ENCODE measurements at places on chromosomes 11 and 22.

DNA sequence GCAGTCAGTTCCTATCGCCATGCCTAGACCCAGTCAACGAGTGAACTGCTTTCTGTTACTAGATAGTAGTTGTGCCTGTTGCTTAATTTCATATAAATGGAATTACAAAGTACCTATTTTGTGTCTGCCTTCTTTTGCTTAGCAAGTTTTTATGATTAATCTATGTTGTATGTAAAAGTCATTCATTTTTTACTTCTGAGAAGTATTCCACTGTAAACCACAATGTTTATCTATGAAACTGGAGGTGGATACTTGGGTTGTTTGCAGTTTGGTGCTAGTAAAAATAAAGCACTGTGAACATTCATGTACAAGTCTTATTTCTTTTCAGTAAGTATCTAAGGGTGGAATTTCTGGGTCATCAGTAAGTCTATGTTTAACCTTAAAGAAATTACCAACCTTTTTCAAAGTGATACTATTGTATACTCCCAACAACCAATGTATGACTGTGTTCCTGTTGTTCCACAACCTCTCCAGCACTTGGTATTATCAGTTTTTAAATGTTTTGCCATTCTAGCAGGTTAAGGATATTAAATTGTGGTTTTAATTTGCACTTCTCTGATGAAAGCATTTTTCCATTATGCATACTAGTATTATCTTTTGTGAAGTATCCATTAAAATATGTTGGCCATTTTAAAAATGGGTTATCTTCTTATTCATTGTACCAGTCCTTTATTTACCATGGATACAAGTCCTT is 68.2 kb downstream of the DNAJC24 start:
- no peak for DNase-seq

GRCh38 chr11:86910592-86910991 is 44.6 kb downstream of the FZD4 start:
- DNase-seq, result peak; percentile 8

DNA sequence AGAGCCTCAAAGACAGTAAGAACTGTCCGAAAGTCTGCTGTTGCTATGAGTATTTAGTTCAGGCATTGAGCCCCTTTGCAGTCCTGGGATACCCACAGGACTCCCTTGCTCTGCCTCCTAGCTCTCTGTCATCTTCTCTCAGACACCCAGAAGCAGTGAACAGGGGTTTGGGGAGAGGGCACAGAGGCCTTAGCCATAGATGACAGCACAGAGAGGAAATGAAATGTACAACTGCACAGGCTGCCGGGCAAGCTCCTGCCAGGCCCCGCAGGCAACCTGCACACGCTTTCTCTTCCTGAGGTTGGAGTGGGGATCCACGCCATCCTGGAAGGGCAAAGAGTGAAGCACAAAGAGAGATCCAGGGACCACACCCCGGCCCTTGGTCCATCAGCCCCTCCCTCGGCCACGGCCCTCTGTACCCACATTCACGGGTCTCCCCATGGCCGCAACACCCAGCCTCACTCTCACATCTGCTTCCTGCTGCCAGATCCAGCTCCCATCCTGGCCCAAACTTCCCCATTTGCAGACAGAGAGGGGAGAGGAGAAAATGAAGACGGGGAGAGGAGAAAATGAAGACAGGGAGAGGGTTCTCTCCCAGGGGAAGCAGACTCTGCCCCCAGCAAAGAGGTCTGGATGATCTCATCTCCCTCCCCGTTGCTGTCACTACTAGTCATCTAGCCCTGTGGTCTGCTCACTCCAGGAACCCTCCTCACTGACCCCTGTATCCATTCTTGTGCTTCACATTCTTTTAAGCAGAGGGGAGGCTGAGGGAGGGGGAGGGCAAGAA is 40.7 kb downstream of the CD6 start:
- DNase-seq, result no peak

GRCh38 chr11:34505874-34506273 is 7.7 kb downstream of the ELF5 start:
- DNase-seq, result no peak

DNA sequence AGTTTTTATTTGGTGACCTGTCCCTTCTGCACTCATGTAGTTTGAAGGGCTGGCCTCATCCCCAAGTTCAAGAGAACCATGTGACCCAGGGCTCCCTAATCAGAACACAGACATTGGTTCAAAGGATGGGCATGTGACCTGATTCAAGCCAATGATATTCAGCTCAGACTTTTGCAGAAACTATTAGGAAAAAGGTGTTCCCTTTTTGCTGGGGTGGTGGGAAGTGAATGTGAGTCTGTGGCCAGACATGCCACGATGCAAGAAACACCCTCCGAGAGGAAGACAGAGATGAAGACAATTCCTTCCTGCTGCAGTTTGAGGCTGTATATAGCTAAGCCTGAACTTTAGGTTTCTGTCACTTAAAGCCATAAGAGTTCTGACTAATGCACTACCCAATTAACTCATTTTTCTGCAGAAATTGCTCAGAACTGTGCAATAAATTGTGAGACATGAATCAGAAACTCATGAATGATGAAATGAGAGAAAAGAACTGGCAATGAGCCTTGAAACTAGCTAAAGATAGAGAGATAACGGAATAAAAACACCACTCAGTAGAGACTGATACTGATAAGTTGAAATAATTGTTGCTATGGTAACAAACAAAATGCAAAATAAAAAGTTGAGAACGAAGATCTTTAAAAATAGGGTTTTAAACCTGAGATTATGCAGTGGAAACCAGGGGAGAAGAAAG is 9.2 kb upstream of the MAPK1 start:
- no peak for DNase-seq

DNA sequence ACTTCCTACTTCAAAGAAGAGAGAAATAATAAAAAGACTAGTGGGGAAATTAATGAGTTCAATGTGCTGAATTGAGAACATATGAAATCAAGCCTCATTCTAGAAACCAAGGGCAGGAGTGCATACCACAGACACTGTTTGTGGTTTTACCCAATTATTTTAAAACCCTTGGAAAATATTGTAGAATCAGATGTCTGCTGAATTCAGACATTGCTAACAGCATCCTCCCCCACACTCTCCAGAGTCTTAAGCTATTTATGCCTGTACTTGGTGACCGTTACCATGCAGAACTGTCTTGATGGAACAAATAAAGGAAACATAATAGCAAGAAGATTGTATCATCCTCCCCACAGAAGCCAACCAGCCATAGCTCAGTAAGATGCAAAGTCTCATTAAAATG is 850.1 kb downstream of the NTM start:
- DNase-seq, result no peak

DNA sequence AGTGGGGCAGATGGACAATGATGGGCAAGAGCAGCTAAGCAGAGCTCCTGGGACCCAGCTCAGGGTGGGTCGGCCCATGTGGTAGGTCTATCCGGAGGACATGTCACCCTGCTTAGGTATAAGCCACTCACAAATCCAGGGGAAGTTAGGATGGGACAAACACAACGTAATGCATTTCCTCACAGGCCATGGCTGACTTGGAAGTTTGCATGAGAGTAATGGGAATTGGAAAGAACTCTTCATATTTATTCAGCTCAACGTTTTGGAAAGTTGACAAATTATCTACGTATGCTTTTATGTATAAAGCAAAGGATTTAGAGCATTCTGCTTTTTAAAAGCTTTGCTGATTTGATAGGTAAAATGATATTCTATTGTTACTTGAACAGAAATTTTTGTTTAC is 74.9 kb downstream of the SMCO4 start:
- no peak for DNase-seq

DNA sequence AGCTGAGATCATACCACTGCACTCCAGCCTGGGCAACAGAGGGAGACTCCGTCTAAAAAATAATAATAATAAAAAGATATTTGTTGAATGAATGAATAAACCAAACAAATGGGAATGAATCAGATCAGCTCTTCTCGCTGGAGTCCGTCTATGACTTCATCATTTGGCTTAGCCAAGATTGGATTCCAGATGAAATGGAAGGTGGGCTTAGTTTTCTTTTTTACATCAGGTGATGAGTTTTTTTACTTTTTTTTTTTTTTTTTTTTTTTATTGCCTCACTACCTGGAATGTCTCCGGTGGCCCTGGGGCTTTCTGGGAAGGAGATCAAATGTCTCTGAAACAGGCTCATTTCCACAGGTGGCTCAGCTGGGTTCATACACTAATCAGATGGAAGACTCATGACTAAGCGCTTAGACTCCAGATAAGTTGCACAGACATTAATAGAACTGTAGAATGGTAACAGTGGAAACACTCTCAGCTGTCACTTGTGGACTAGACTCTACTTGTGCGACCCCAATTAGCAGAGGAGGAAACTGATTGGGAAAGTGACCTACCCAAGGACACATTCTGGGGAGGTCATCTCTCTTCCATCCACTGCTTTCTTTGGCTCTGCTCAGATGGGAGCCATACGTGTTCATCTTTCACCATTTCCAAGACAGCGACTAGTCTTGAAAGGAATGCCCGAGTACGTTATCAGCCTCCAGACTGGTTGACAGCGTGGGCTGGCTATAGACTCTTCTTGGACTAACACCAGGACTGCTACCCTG is 20.5 kb upstream of the RBFOX2 start:
- no peak for DNase-seq

GRCh38 chr11:128039140-128040021 is 548.0 kb downstream of the ETS1 start:
- peak; percentile 30 for DNase-seq

- no peak for DNase-seq
Observed at GRCh38 chr22:36901411-36902142, 11.9 kb upstream of the CSF2RB start.

GRCh38 chr22:28956506-28956905 is 73.1 kb downstream of the ZNRF3 start:
- no peak for DNase-seq

DNA sequence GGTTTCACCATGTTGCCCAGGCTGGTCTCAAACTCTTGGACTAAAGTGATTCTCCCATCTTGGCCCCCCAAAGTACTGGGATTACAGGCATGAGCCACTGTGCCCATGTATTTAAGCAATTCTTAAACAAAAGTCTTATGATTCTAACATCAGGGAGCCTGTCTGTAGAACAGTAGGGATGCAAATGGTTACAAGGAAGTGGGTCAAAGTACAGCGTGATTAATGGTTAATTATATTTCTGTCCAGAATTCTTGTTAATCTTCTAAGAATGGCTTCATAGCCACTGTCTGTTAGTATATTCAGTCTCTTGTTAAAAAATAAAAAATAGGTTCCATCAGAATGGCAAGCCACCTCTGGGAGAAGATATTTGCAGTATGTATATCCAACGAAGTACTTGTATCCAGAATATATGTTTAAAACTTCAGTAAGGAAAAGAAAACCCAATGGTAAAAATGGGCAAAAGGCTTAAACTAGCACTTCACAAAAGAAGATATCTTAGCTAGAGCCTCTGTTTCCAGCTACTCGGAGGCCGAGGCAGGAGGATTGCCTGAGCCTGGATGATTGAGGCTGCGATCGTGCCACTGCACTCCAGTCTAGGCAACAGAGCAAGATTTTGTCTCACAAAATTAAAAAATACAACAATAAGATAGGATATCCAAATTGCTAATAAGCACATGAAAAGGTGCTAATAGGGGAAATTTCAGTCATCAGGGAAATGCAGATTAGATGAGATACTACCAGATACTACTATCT is 22.9 kb downstream of the ATG13 start:
- no peak for DNase-seq

DNA sequence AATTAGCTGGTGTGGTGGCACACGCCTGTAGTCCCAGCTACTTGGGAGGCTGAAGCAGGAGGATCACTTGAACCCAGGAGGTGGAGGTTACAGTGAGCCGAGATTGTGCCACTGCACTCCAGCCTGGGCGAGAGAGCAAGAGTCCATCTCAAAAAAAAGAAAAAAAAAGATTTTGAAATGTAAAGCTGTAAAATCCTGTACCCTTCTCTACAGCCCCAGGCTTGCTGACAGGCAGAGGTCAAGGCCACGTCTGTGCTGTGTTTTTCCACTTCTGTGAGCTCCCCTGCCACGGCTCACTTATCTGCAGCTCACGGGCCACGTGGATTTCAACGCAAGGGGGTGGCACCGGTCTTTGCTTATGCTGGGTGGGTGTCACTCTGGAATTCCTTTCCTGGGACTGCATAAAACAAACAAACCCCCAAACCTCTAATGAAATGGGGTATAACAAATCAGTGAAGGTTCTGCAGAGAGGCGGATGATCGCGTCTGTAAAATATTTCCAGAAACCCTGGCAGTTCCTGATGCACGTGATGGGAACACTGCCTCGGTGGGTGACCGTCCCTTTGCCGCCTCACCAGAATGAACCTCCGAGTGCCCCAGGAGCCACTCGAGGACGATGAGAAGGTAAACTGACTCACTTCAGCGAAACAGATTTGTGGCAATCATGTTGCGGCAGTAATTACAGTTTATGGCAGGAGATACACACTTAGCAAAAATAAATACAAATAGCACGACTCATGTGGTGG is 44.0 kb upstream of the ATXN10 start:
- DNase-seq, result no peak

DNA sequence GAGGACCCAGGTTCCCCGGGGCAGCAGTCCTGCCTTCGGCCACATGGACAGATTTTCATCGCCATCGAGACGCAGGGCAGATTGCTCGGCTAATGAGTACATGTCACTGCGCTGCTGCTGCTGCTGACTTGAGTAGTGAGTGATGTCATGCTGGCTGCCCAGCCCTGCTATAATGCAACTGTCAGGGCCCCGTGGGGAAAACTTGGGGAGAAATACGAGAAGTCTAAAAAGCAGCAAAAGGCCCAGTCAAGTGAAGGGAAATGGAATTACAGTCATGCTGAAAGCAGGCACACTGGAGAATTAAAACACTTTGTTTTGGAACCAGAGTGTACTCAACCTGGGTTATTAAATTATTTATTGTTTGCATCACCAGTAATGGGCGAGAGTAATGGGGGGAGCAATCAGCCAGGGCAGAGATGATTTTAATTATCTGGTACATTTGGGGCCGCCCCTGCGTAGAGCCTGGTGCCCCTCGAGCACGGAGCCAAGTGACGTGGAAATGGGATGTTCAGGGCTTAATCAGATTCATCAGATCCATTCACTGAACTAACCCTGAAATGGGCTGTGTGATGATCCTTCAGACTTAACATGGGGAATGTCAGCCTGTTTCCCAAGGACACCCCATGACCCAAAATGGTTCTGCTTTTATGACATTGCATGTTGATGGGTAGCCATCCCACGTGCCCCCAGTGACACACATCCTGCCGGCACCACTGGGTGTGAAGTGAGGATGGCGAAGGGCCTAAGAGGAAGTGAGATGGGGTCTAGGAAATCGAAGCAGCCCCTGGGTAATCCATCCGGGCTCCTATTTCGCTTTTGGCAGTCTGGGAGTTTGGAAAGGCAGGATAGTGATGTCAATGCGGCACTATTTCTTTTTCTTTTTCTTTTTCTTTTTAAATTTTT is 241.6 kb upstream of the CADM1 start:
- no peak for DNase-seq

DNA sequence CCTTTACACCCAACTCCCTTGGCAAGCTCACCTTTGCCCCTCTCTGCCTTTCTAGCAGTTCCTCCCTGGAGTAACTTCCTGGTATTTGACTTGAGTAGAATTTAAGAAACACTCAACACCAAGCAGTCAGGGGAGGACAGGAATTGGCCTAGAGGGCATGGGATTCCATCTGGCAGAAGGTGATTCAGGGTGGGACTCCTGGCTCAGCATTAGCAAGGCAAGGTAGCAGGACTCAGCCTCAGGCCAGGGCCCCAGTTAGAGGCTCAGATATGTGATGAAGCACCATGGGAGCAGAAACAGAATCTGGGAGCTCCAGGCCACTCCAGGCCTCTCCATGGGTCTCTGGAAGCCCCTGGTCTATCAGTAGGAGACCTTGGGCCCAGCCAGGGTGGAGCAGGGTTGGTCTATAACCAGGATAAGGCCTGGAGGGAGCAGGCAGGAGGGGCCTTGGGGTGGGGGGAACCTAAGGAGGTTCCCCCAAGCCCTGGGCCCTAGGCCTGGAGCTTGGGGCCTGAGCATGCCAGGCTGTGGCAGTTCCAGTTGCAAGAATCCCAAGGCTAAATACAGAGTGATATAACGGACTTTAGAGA is 148.2 kb downstream of the PARVA start:
- DNase-seq, result no peak

All from RWPE1 (cell line).